Hematopoietic multipotent progenitor cell treated with erythropoietin and hydrocortisone succinate and interleukin-3 and kit ligand, for 17 days (in vitro differentiated cells): ENCODE measurements at places on chromosomes 7 and 10.

- DNase-seq, result no peak
These were observed 20.3 kb upstream of the PFKP start for GRCh38 chr10:3046981-3047547.

GRCh38 chr7:147978201-147978600, 612.4 kb upstream of the C7orf33 start:
- DNase-seq, result no peak

DNA sequence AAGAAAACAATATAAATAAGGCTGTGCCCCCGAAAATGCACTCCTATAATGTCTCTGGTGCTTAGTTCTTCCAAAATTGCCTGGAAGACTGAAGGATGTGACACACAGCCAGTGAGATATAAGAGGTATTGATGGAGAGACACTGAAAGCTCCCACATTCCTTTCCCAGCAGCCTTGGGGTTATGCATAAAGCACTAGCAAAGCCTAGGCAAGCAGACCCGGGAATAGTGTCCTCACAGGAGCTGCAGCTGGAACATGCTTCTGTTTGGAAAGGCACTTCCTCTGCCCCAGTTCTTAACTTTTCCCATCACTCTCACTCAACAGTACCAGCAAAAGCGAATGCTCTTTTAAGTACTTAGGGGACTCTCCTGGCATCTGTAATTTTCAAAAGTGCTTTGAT, 178.0 kb downstream of the AMPH start:
- no peak for DNase-seq

DNA sequence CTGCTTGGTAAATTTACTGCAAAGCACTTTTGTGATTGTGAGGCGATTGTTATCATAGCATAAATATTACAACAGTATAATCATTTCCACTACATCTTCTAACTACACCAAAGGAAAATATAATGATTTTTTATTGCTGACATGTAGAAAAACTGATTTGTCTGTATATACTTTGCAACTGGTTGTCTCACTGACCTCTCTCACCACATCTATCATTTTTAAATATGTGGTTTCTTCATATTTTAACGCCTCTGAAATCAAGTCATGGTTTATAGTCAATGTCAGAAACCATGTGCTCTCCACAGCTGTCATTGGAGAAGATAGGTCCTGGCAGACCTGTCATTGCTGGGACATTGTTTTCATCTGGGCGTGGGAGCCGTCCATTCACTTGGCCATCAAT, 315.4 kb upstream of the KLF6 start:
- no peak for DNase-seq
